ENCODE measurements at places on chromosomes 12 and 14. TPM values are rescaled to one million over a fixed set of nuclear protein-coding genes. Genes with fewer than 3 reads are reported as not detected.

The B4GALNT3 gene
- 18.3 TPM for polyA plus RNA-seq

The PRH1 gene
- 14.6 TPM for polyA plus RNA-seq

The CYP46A1 gene
- 3.4 TPM for polyA plus RNA-seq

The PLBD1 gene
- polyA plus RNA-seq, result 43.7 TPM

The SLC2A14 gene
- 0.67 TPM for polyA plus RNA-seq

The DLGAP5 gene
- 49.9 TPM for polyA plus RNA-seq

The PDE6H gene
- polyA plus RNA-seq, result not detected

The NRXN3 gene
- polyA plus RNA-seq, result 9.0 TPM

The C14orf39 gene
- 1.0 TPM for polyA plus RNA-seq

The MYBPC1 gene
- polyA plus RNA-seq, result not detected

The GSC gene
- not detected for polyA plus RNA-seq

The ESRRB gene
- 6.9 TPM for polyA plus RNA-seq

The GZMB gene
- polyA plus RNA-seq, result 0.55 TPM

The AMN gene
- polyA plus RNA-seq, result 23.0 TPM

The TROAP gene
- polyA plus RNA-seq, result 35.9 TPM

The EXOC3L4 gene
- polyA plus RNA-seq, result 3.0 TPM

The FGFR1OP2 gene
- 87.3 TPM for polyA plus RNA-seq

The CEBPE gene
- 0.08 TPM for polyA plus RNA-seq

The BCL7A gene
- polyA plus RNA-seq, result 37.9 TPM

The MIP gene
- 0.17 TPM for polyA plus RNA-seq

The TEX52 gene
- polyA plus RNA-seq, result 3.1 TPM

The TAS2R20 gene
- polyA plus RNA-seq, result 3.2 TPM

The LALBA gene
- not detected for polyA plus RNA-seq

The CAND1 gene
- 247 TPM for polyA plus RNA-seq

The TMEM253 gene
- 1.3 TPM for polyA plus RNA-seq

The WNT1 gene
- polyA plus RNA-seq, result not detected

The A2M gene
- 218 TPM for polyA plus RNA-seq

The HAL gene
- 1.5 TPM for polyA plus RNA-seq

The BEST3 gene
- polyA plus RNA-seq, result 0.48 TPM

The ANKRD33 gene
- polyA plus RNA-seq, result 0.17 TPM

The PRIMA1 gene
- polyA plus RNA-seq, result 1.5 TPM

Measured in left kidney (tissue), 8 donors.